ENCODE measurements at places on chromosomes 11 and 22. TPM values are rescaled to one million over a fixed set of nuclear protein-coding genes. Genes with fewer than 3 reads are reported as not detected.

GRCh38 chr11:97888641-97889040 lies 1132.1 kb upstream of the CNTN5 start:
- no peak for DNase-seq

- DNase-seq: no peak
Measured at GRCh38 chr11:129817534-129818051, 1.9 kb downstream of the TMEM45B start.

- DNase-seq: no peak
Measured at GRCh38 chr22:28369854-28370253, 309.8 kb downstream of the TTC28 start.

Gene YAP1
- total RNA-seq: 91.4 TPM

All from neural progenitor cell (in vitro differentiated cells).